Stimulated activated CD8-positive, alpha-beta memory T cell treated with anti-CD3 and anti-CD28 coated beads, Interleukin-2, amount 100 ng/mL, for 48 hours (primary cell): ENCODE measurements at places on chromosomes 5 and 9.

DNA sequence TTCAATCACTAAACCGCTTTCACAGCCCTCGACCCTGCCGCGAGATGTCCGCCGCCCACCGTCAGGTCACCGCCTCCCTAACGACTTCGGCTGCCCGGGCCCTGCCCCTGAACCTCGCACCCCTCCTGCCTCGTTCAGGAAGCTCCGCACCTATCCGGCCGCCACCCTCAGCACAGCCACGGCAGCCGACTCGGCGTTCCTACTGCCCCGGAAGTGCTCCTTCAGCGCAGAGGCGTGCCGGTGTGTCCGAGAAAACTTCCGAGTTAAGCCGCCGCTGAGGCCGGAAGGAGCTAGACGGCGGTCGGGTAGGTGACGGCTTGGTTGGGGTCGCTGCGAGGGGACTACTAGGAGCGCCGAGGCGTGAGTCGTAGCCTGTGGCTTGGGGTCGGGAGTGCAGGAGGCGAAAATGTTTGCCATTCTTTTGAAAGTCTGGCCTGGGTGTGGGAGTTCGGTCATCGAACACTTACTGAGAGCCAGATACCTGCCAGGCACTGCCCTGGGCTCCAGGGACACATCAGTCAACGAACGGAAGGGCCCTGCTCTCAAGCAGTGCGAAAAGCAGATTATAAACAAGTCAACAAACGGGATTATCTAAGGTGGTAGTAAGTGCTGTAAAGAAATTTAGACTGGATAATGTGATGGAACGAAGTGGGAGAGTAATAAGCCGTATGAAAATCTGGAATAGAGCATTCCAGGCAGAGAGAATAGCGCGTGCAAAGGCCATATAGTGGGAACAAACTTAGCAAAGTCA, at the start of the genes FAM114A2 and MFAP3:
TSS of gene FAM114A2 (minus strand) at position 204 of the 751 bp plus-strand sequence. CDS start 3,957 bp downstream, outside the sequence.
TSS of gene MFAP3 (plus strand) at position 261 of the 751 bp plus-strand sequence. CDS start 10,756 bp downstream, outside the sequence.
- DNase-seq: peak; percentile 84

- no peak for DNase-seq
Observed at GRCh38 chr9:135180586-135180985, 93.1 kb downstream of the OLFM1 start.

GRCh38 chr9:91898451-91899218, 51.4 kb downstream of the ROR2 start:
- DNase-seq: no peak

- DNase-seq: no peak
Observed at GRCh38 chr5:168580227-168580508, 1.0 kb upstream of the PANK3 start.

GRCh38 chr9:15531380-15531779, 20.6 kb upstream of the PSIP1 start:
- DNase-seq: no peak

- DNase-seq: no peak
Observed at GRCh38 chr5:142871363-142872193, 101.4 kb downstream of the ARHGAP26 start.

DNA sequence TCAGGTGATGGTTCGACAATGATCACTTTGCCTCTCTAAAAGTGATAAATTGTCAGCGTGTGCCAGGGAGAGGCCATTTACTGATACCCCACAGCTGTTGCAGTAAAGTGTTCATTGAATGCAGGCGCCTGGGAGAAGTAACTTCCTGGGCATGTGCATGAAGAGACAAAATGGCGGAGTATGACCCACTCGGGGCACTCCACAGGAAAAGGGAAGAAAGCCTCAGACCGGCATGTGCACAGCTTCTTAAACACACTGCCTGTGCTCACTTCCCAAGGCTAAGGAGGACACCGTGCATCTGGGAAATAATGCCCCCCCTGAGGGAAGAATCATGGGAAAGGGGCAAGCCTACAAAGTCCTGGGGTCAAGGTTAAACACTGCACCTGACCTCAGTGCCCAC, 329.5 kb downstream of the ICE1 start:
- no peak for DNase-seq

- DNase-seq: no peak
Observed at GRCh38 chr5:77083088-77083487, 4.0 kb downstream of the ZBED3 start.

DNA sequence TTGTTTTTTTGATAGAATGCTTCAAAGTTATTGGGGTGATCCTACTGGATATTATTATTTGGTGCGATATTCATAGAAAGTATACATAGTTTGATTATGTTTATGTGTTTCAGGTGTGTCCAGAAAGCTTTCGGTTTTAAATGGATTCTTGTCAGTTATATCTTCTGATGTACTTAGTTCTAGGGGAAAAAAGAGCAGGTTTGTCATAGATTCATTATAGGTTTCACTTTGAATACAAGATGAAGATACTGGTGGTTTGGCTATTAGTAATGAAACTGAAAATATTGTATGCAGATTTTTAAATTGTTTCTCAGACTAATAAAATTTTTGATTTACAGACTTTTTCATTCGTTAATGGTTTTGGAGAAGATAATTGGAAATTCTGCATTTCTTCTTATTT, 98.9 kb downstream of the MAN2A1 start:
- no peak for DNase-seq

GRCh38 chr5:57221049-57221568, 47.2 kb downstream of the GPBP1 start:
- DNase-seq: no peak

DNA sequence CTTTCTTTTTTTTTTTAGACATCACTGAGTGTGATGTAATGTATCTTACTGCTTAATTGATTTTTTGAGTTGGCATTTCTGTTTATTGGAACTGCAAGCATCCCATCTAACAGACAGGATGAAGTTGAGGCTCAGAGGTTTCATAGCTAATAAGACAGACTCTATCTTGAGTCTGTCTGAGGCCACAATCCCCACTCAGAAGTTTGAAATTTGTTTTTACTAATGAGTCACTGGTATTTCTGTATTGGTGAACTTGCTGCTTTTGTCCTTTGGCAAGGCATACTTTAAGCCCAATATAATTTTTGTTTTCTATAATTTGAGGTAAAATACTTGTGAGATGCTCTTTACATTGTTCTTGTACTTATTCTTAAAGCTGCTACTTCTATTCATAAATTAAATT, 491.2 kb downstream of the PSAT1 start:
- no peak for DNase-seq

- no peak for DNase-seq
Observed at GRCh38 chr5:14332746-14333145, 189.6 kb downstream of the TRIO start.

DNA sequence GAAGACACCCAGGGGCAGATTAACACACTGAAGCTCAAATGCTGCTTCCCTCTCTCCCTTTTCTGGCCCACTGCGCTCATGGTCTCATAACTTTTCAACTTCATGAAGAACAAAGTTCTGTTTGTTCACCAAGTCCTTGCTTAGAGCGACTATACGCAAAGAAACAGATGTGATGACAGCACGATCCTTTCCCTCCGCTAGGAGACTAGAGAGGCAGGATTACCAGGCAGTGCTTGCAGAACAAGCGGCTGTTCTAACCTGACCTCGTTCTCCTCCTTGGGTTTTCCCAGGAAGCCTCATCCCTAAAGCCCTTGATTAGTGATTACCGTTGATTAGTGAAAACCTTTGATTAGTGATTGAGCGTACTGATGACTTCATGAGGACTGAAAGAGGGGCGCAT, 649.9 kb downstream of the IRX1 start:
- DNase-seq: no peak

- no peak for DNase-seq
Observed at GRCh38 chr5:73031839-73032238, 76.0 kb downstream of the FCHO2 start.

GRCh38 chr9:121200356-121200755, 1.3 kb downstream of the RAB14 start:
- no peak for DNase-seq

GRCh38 chr5:42745426-42745825, 11.2 kb upstream of the CCDC152 start:
- DNase-seq: no peak

GRCh38 chr5:76294573-76294972, 108.5 kb upstream of the IQGAP2 start:
- no peak for DNase-seq

- no peak for DNase-seq
Observed at GRCh38 chr5:72817671-72818266, 1.3 kb downstream of the TNPO1 start.

GRCh38 chr9:94554078-94554438, 825 bp upstream of the PCAT7 start:
- no peak for DNase-seq

DNA sequence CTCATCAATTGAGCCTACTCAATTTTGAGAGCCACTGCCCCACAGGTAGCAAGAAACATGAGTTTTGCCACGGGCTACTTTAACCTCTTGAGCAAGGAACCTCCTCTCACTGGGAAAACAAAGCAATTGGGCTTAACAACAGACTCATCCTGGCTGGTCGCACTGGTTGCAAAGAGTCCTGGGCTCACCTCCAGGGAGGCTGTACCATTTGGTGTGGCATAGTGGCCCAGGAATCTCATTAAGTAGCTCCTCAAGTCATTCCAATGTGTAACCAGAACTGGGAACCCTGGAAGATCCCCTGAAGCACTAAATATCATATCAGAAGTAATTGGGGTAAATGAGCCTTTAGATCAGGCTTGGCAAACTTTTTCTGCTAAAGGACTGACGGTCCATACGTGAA, 78.5 kb downstream of the MYO10 start:
- no peak for DNase-seq

DNA sequence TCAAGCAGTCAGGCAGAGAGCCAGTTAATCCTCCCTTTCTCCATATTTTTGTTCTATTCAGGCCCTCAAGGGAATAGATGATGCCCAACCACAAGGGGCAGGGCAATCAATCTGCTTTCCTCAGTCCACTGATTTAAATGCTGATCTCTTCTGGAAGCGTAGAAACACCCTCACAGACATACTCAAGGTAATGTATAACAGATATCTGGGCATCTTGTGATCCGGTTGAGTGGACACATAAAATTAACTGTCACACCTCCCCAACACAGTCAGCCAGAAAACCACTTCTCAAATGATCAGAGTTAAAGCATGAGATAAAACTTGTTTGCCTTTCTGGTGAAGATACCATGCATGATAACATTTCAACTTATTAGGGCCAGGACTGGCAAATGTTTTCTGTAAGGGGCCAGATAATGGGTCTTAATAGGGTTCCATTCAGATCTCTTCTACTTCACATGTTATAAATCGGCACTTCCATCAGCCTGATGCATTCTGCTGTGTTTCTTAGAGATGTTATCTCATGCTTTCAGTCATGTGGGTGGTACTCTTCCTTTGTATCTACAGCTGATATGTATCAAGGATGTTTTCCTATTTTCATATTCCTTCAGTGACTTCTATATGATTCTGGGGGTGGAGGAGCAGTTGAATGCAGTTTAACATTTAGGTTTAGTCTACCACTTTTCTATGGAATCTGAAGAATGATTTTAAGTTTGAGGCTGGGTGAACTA, 58.9 kb upstream of the CNTLN start:
- no peak for DNase-seq

- DNase-seq: no peak
Observed at GRCh38 chr9:77883846-77884771, 147.5 kb downstream of the GNAQ start.

GRCh38 chr9:81607593-81608288, 81.6 kb downstream of the TLE1 start:
- no peak for DNase-seq

GRCh38 chr5:107671742-107672210, 1.0 kb upstream of the EFNA5 start:
- no peak for DNase-seq

DNA sequence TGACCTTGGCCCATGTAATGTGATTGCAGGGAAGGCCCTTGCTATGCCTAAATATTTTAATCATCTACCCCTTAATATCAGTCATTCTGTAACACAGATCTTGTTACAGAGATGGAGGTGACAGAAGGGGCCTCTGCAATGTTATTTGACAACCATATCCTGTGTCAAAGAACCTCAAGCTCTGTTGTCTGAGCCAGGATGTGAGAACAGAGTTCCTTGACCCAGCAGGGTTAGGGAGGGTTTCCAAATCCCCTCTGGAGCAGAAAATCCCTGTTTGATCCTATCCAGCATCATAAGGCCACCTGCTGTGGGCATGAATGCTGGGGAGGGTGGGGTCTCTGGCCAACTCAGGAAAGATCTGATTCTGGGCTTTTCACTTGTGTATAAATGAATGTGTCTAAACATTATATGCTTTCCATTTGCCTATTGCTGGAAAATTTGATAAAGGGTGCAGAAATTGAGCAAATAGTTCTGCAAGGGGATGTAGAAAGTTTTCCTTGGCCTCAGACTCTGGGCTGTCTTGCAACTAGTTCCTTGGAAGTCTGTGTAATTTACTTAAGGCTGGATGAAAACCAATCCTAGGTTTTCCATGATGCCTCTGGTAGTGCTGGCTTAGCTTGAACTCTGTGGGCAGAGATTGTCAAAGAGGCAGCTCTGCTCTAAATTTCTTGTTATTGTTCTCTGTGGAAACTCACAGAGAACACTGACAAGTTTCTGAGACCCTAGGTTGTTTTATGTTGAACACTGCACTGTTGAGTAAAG, 71.0 kb downstream of the PGM5 start:
- DNase-seq: no peak
